Inflammatory macrophage treated with lipopolysaccharide for 4 hours (primary cell): ENCODE measurements at places on chromosomes 11 and 22.

DNA sequence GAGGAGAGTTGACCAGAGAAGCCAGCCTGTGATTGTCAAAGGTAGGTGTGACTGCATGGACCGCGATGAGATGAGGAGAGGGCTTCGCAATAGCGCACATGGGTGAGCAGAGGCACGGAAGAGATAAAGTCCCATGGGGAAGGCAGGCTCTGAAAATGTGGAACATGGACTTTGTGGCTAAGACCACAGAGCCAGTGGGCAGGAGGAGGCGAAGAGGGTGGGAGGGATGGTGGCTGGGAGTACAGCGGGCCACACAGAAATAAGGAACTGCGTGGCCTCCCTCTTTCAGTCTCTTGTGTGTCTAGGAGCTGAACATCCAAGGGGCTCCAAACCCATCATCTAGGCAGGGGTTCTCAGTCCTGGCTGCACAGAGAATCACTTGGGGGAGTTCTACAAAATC is 98.6 kb downstream of the TENM4 start:
- DNase-seq = no peak

GRCh38 chr11:69352715-69353319 is 58.9 kb downstream of the MYEOV start:
- peak; percentile 92 for DNase-seq

- peak; percentile 61 for DNase-seq
Observed at GRCh38 chr11:58639669-58640068, 17.2 kb downstream of the CNTF start.

DNA sequence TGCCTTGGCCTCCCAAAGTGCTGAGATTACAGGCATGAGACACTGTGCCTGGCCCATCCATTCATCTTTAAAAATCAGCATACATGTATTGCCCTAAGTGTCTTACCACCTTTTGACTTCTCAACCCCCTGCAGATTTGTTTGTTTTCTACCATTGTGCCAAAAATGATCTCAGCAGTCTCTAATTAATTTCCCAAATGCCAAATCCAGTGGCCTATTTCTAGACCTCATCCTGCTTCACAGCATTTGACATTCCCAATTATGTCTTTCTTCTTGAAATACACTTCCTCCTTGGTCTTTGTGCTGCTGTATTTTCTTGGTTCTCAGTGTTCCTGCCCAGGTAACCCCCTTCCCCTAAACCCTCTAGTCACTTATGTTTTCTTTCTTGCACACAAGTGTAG is 46.0 kb upstream of the GRAMD1B start:
- no peak for DNase-seq

- no peak for DNase-seq
Observed at GRCh38 chr11:28615542-28615941, 507.4 kb downstream of the METTL15 start.

DNA sequence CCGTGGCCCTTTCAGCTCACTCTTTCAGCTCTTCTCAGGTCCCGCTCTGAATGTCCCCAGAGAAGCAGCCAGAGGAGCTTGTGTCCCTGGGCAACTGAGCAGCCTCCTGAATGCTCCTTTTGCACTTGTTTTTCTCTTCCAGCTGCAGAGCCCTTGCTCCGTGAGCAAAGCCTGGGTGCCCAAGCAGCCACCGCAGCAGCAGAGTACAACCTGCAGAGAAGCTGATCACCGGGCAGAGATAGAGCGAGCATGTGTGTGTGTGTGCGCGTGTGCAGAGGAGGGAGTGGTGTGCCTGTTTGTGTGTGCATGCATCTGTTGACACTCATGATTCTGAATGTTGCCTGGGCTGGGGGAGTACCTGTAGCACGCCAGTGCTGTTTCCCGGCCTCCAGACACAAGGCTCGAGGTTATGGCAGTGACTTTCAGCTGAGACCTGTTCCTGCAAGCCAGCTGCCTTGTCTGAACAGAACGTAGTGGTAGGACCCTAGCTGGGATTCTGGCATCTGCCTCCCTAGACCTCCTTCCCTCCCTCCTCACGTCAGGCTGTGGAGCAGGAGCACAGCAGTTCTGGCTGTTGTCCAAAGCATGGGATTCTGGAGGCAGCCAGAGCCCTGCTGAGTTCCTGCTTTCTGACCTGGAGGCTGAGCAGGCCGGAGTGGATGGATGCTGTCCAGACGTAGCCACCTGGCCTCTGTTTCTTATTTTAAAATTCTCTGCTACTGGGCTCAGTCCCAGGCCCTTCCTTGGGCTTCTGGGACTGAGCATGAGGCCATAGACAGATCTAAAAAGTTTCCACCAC is 4.5 kb upstream of the MAPK8IP1 start:
- DNase-seq = no peak

DNA sequence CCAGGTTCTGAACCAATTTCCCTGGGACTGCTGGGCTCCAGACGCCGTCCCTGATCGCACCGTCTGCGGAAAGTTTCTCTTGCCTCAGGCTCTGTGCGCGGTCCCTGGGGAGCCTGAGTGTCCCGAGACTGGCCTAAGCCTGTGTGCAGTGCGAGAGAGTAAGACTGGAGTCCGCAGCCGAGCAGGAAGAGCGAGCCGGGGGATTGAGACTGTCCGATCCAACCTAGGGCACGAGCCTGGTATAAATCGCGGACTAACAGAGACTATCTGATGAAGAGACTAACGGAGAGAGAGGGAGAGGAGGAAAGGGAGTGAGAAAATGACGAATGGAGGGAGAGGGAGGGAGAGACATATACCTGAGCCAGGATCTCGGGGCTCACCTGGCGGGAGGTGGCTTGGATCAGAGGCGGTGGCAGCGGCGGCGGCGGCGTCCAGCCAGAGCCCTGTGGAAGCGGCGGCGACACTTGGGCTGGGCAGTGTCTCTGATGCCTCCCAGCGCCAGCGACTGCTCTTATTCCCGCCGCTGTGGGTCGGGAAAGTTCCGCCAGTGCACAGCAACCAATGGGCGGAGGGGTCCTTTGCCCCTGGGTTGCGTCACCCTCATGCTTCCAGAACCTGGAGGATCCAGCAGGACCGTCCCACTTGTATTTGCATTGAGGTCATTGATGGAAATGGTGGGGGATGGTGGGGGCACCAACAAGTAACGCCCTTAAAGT is at the start of gene CALCA:
Gene CALCA, minus strand, starts transcription at position 487 of the 716 bp plus-strand sequence. CDS start 1,159 bp downstream, outside the sequence.
- DNase-seq = no peak

GRCh38 chr11:129695571-129696308 is 119.9 kb upstream of the TMEM45B start:
- peak; percentile 14 for DNase-seq

GRCh38 chr11:67033661-67034166 is 10.8 kb downstream of the SYT12 start:
- peak; percentile 31 for DNase-seq

DNA sequence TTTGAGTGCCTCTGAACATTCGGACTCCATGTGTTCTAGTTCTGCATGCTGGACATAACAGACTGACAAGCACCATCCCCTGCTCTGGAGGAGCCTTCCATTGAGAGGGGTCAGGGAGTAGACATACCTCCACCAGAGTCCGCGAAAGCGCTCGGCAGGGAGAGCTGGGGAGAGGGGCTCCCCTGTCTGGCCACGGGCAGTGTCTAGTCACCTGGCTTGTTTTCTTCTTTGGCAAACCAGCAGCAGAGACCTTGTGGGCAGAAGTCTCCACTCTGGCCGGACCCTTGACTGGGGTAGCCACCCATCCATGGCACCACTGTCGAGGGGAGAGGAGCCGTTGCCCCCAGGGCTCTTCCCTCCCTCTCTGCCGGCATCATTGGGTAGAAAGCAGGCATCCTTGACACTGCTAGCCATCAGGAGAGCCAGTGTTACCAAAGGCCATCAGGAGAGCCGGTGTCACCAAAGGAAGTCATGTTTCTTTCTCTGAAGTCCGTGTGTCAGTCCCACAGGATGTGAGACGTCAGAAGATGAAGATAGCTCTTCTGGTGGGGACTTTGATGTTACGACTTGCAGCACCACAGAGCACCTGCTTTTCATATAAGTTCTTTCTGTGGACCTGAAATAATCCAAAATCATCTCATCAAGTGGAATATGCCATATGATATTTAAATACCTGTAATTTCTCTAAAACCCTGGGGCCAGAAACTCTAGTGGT is 305.6 kb downstream of the TBC1D22A start:
- no peak for DNase-seq

DNA sequence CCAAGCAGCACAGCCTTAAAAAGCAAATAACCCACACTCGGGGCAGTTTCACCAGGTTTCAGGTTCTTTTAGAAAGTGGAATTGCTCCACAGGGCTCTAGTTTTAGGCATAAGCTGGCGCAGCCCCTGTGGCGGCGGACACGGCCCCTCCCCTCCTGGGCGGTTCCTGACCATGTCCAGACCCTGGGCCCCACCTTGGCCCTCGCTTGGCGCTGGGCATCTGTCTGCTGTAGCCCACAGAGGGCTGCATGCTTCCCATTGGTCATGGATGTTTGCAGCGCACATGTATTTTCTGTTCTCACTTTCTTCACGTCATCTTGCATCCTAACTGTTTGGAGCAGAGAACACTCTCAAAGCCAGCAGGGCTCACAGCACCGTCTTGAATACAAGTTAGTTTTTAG is 244.3 kb downstream of the BRD1 start:
- DNase-seq = no peak

DNA sequence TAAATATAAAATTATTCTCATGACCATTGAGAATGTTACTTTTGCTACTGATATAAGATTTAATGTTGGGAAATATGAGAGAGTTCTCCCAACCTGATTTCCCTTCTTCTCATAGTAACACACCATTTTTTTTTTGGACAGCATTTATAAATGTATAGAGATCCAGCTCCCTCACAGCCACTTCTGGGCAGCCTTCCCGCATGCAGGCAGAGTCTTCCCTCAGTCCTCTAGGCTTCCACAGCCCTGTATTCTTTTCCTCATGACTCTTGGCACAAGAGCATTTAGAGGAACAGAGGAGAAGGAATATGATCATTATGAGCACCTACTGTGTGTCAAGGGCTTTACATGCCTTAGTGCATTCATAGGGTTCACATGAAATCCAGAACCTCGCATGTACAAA is 9.0 kb downstream of the DTX4 start:
- DNase-seq = no peak

DNA sequence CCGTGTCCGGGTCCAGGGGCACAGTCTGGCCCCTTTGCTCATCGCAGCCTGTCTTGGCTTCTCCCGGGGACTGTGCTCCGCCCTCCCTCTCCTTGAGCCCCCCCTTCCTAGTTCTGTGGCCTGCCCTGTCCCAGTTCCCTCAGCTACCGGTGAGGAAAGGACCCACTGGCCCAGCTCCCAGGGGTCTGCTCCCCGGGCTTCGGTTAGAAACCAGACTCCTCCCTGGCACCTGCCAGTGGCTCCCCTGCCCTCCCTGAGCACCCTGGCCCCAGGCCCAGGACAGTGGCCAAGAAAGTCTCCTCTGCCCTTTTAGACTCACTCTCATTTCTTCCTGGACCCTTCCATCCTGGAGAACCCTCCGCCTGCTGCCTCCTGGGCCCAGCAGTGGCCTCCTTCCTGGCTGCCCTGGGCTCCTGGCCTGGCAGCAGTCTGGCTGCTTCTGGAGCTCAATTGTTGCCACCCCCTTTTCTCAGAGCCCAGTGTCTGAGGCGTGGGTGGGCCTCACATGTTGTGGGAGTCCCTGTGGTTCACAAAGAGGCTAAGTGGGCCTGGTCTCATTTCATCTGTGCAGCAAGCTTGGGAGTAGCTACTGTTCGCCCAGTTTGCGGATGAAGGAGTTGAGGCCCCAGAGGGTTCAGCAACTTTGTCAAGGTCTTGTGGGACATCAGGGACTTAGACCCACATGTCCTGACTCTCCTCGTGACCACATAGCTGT is 12.6 kb downstream of the PRDM11 start:
- DNase-seq = no peak

- no peak for DNase-seq
Observed at GRCh38 chr11:66082946-66083698, 13.1 kb downstream of the PACS1 start.

DNA sequence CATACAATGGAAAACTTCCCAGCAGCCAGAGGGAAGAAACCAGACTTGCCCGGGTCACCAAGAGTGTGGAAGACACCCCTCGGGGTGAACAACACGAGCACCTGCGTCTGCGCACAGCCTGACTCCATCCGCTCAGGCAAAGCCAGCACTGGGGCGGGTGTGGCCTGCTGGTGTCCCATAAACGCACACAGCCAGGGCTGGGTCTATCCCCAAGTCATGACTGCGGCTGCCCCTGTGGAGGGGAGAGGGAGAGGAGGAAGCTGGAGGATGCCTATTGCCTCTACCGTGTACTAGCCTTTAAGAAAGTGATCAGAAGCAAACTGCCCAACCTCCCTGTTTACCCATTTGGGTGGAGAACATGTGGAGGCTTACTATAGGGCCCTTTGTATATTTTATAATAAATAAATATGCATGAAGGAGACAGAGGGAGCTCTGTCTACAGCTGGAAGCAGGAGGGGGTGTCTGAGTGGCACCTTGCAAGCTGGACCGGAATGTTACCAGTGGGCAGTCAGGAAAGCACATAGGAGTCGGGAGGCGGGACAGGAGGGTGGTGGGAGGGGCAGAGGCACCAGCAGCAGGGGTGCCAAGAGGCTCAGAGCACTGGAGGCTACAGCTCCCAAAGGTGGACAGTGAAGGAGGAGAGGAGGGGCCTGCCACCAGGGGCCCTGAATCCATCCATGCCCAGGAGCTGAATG is 79.6 kb downstream of the PHF21B start:
- DNase-seq = no peak

DNA sequence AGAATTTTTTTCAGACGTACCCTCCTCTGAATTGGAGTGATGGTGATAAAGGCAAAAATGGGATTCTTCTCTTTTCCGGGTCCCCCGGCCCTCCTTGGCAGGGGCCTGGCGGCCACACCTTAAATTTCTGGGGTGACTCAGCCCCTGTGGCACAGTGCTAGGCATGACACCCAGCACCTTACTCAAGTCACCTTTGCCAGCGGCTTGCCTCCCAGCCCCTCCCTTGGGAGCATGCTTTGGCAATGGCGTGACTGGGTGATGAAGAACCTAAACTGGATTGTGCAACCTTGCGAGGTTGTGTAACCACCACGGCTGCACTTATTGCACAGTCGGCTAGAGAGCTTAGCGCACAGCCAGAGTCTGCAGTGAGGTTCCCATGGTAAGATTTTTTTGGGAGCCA is 16.2 kb upstream of the LDLRAD3 start:
- peak; percentile 71 for DNase-seq

- no peak for DNase-seq
Observed at GRCh38 chr11:124075492-124075840, 34.3 kb upstream of the OR10G7 start.

DNA sequence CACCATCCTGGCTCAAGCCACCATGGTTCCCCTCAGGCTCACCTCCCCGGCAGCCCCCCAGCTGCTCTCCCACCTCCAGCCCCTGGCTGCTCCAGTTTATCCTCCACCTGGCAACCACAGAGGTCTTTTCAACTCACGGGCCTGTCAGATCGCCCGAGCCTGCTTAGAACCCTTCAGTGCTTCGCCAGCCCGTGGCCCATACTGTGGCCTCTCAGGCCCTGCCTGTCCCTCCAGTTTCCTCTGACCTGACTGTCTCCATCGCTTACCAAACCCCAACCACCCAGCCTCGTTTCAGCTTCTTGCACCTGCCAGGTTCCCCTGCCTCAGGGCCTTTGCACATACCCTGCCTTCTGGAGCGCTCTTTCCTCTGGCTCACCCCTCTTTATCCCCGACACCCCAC is 6.9 kb downstream of the KCNC1 start:
- no peak for DNase-seq

- no peak for DNase-seq
Observed at GRCh38 chr11:87185228-87185627, 147.5 kb downstream of the TMEM135 start.
